Hematopoietic multipotent progenitor cell treated with erythropoietin and hydrocortisone succinate and interleukin-3 and kit ligand, for 8 days (in vitro differentiated cells): ENCODE measurements at places on chromosomes 11 and 22.

DNA sequence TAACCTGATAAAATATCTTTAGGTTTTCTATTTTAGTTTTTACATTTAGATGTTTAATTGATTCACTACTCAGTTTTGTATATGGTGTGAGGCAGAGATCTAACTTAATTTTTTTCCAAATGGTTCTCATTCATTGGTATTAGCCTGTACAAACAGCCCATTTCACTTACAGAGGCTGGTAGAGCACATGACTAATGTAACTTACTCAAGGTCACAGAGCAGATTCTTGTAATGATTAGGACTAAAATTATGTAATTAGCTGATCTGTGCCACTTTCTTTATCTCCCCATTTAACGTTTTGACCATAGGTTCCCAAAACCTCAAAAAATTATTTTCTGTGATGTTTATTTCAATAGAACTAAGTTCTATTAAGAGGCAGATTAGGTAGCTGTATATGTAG lies 16.5 kb upstream of the TNRC6B start:
- DNase-seq = peak; percentile 43

- no peak for DNase-seq
These were observed 73.6 kb downstream of the PAK1 start for GRCh38 chr11:77400271-77400670.

- DNase-seq = no peak
These were observed 312.6 kb downstream of the AASDHPPT start for GRCh38 chr11:106390078-106390477.

- DNase-seq = no peak
These were observed 4.7 kb upstream of the NEU3 start for GRCh38 chr11:74984070-74984469.

- no peak for DNase-seq
These were observed 50.6 kb downstream of the ZBTB16 start for GRCh38 chr11:114110123-114110522.

GRCh38 chr11:60367009-60367408 lies 11.3 kb upstream of the MS4A7 start:
- no peak for DNase-seq

DNA sequence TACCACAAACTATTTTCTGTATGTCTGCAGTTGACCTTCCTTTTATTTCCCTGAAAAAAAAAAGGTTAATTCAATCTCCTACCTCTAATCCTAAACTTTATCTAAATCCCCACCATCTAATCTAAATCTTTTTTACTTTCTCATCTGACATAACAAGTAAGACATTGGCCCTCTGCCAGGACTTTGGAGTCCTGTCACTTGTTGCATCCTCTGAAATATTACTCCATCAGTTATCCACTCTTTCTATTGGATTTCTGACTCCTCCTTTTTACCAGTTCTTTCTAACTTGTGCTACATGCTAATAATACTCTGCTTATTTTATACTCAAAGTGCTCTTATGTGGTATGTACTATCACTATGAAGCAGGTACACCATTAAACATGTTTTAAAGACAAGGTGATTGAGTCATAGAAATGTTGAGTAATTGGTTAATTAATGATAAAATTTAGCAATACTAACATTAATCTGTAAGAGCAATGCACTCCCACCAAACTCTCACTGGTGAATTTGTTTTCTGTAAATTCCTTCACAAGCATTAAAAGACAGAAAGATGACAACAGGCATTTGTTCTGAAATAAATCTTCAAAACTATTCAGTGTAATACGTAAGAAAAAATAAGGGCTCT lies 914.2 kb upstream of the RAG2 start:
- DNase-seq = no peak

DNA sequence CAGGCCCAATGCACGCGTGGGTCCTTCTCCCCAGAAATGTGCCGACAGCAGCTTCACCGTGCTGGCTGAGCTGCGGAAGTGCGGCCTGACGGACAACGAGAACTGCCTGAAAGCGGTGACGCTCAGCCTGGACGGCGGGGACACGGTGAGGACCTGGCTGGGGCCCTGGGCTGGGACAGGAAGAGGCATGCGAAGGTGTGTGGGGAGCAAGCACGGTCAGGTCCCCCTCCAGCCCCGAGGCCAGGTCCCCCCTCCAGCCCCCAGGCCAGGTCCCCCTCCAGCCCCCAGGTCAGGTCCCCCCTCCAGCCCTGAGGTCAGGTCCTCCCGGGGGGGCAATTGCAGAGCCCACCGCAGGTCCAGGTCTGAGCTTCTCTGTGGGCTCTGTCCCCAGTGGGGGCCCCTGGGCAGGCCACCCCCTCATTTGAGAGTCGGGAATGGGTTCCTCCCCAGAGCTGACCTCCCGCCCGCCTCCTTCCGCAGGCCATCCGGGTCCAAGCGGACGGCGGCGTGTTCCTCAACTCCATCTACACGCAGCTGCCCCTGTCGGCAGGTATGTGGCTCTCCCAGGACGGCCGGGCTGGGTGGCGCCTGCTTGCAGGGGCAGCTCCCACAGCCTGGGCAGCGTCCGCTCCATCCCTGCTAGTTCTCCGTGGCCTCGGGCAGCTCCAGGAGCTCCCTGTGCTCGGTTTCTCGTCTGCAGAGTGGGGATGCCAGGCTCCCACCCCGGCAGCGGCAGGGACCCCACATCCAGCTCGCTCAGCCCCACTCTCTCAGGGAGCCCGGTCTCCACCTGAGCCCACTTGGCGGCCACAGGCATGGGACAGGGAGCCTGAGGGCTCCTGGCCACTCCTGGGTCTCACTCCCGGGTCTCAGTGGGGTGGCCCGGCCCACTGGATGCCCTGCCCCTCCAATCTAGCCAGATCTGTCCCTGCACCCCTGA lies 7.9 kb downstream of the MUC5B start:
- DNase-seq = no peak

GRCh38 chr22:16831257-16831656 lies 6.0 kb upstream of the XKR3 start:
- DNase-seq = no peak

DNA sequence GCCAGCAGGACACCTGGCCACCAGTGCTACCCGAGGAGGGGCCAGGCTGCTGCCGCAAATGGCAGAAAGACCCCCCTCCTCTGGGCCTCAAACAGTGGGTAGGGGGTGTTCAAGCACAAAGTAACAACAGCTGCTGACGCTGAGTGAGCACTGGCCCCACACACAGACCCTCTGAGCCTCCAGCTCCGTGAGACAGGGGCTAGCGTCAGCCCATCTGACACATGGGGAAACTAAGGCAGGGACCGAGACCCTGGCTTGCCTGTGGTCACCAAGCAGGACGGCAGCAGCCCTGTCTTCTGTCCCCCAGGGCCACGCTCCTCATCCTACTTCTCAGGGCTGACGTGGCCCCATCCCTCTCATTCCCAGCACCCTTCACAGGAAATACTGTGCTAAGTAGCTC lies 36.5 kb downstream of the NUP50 start:
- no peak for DNase-seq

- no peak for DNase-seq
These were observed 1.8 kb upstream of the CYP2D6 start for GRCh38 chr22:42132457-42132856.

- DNase-seq = no peak
These were observed 824.5 kb downstream of the TBC1D22A start for GRCh38 chr22:47586946-47587345.

- no peak for DNase-seq
These were observed 165.1 kb downstream of the CEP164 start for GRCh38 chr11:117492578-117493251.

DNA sequence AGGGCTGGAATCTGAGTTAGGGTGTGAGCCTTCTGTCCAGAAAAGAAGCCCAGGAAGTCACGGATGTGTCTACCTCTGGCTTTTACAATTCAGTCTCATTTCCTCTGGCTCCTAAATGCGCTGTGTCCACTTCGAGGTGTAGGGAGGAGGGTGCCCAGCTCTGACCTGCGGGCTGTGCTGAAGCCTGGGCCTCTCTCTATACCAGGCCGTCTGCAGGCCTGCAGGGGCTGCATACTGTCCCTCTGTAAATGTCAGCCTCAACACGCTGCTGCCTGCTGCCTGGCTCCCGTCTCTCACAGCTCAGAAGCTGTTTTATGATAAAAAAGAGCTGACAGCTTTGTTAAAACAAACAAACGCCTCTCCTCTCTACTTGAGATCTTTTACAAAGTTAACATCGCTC lies 14.5 kb downstream of the ARVCF start:
- no peak for DNase-seq

- DNase-seq = no peak
These were observed 467.8 kb downstream of the TBC1D22A start for GRCh38 chr22:47230251-47230650.

- DNase-seq = peak; percentile 73
These were observed 694 bp downstream of the TMEM123 start for GRCh38 chr11:102451681-102452460.

DNA sequence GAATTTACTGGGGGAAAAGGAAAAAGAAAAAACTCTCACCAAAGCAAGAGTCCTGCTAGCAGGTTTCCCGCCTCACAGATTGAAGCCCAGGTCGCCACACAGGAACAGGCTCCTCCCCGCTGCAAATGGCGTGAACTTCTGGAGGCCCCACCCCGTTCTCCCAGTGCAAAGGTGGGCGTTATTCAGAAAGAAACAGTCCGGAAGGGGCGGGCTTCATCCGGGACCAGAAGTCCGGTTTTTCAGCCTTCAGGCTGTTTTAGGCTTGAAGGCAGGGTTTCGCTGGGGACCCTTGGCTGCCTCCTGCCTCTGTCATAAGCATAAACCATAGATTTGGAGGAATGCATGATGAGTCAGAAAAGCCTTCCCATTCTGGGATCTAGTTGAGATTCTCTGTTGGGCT lies 148.3 kb upstream of the POU2AF2 start:
- peak; percentile 2 for DNase-seq

DNA sequence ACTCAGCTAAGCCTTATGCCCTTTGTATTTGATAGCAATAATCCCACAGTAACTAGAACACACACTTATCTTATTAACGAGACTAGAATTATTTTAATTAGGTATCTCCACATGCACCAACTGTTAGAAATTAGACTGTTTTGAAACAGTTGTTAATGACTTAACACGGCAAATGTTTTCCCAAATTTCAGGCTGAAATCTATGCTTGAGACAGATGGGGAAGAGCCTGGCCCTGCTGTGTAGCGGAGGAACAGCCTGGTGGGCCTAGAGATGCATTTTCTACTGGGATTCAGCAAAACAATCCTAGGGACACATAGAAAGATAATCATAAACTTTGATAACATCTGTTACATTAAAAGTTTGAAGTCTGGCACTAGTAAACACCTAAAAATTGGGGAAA lies 273.4 kb downstream of the TTC28 start:
- no peak for DNase-seq

GRCh38 chr11:86063536-86063935 lies 5.3 kb downstream of the PICALM start:
- no peak for DNase-seq

DNA sequence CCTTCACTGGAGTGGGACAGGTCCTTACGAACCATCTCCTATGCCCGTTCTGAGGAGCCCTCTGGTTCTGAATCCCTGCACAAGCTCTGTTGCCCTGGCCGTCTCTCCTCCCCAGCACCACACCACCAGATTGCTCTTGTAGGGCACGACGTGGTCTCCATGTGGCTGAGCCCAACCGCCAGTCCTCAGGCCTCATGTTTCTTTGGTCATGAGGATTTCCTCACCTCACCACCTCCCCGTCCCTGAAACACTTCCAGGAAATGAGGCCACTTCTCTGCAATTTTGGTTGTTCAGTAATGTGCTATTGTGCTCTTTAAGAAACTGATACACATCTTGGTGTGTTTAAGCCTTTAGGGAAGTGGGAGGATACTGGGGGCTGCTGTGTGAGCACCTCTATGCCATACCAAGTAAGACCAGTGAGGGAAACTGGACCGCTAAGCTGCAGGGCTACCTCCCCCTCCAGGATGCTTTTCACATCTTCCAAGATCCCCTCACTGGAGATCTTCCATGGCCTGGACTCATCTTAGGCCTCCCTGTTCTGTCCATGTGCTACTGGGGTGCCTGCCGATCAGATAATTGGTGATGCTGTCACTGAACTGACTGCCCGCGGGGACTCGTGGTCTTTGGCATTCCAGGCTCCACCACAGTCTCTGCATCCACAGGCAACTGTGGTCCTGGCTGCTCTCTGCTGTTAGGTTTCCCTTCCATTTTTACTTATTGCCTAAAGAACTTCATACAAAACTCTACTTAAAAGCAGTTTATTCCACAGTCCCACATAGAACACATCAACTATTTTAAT lies 21.9 kb downstream of the DRICH1 start:
- DNase-seq = no peak

DNA sequence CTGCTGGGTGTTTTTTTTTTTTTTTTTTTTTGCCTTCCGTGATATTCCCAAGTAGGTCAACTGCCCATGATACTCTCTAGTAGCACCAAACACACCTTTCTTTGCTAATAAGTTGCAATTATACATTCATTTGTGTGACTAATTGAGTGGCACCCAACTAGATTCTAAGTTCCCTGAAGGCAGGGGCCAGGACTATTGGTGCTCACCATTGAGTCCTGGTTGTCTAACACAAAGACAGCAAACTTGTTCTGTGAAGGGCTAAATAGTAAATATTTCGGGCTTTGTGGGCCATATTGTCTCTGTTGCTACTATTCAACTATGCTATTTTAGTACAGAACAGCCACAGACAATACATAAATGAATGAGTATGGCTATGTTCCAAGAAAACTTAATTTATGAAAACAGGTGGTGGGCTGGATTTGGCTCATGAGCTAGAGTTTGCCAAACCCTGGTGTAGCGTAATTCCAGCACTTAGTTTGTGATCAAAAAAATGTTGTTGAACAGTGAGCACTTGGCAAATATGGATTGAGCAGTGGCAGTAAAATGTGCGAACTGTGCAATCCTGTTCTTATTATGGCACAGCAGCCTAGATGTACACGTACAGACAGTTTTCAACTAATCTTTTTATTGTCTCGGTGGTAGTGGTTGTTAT lies 11.3 kb downstream of the ENDOD1 start:
- DNase-seq = no peak

- DNase-seq = no peak
These were observed 13.8 kb downstream of the FLRT1 start for GRCh38 chr11:64049509-64049908.

DNA sequence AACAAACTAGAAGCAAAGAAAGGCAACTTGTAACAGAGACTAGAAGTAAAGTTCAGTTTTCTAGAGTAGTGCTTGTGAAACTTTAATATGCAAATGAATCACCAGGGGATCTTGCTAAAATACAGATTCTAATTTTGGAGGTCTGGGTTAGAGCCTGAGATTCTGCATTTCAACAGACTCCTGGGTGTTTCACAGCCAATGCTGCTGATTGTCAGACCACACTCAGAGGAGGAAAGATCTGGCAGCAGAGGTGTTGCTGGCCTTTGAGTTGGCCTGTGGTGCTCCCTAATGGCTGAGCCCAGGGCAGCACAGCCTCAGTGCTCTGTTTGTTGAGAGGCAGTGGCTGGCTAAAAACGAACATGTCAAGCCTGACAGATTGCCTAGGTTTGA lies 5.4 kb downstream of the CRY2 start:
- DNase-seq = no peak

GRCh38 chr11:133726542-133726941 lies 118.8 kb downstream of the SPATA19 start:
- DNase-seq = no peak
